ENCODE measurements at places on chromosomes 2 and 18.
A peak's percentile ranks its signal among the peaks of the same experiment; 100 is the strongest.

GRCh38 chr2:64454386-64455332, 697 bp downstream of the LGALSL start:
- no peak for DNase-seq

- no peak for DNase-seq
Measured at GRCh38 chr2:127685410-127686080, 10.2 kb upstream of the LIMS2 start.

DNA sequence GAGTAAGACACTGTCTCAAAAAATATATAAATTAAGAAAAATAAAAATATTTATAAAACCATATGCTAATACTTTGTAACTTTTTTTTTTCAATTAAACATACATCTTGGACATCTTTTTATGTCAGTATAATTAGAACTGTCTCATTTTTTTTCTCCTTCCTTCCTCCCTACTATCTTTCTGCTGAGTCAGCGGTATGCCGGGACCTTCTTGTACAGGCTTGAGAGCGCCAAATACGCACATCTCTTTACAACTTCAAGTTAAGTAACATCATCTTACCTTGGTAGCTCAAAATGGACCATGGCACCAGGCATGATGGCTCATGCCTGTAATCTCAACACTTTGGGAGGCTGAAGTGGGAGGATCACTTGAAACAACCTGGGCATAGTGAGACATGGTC, 153.4 kb downstream of the FAM161A start:
- no peak for DNase-seq

GRCh38 chr2:205688417-205689200, 6.3 kb downstream of the NRP2 start:
- DNase-seq, result no peak

DNA sequence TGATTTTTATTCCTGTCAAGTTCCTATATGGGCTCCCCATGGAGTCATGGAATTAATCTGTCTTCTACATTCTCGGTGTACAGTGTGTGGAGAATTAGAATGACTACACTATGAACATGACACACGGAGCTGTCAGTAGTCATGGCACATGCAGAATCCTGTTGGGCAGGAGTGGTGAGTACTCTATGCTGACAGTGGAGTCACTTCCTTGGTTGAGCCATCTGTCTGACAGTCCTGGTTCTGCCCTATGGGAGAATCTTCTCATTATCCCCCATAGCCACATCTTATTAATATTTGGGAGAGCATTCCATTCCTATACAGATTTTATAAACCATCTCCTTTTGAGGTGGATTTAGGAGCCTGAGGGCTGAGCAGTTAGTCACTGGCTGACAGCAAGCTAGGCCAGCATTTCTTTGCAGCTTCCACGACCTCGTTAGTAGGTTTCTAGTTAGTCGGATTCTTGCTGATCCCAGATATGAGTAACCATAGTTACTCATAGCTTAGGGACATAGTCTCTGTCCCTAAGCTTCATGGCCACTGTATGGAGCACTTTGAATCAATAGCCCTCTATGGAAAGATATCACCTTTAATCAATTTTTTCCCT, 90.6 kb downstream of the MDH1 start:
- DNase-seq, result no peak

- DNase-seq, result peak; percentile 70
Measured at GRCh38 chr2:149050188-149050587, 11.7 kb downstream of the LYPD6B start.

GRCh38 chr2:64632835-64633819, 20.6 kb downstream of the SERTAD2 start:
- no peak for DNase-seq

DNA sequence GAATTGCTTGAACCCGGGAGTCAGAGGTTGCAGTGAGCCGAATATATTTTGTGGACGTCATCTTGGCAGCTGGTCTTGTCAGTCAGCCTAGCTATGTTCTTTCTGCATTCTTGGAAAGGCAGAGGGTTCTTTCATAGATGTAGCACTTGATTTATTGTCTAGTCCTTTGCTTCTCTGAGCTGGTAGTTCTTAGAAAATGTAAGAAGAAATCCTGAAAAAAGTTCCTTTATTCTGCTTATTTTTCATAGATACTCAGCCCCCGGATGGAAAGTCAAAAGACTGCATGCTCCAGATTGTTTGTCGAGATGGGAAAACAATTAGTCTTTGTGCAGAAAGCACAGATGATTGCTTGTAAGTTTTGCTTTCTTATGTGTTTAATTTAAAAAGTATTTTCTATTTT, 21.3 kb downstream of the PLEKHB2 start:
- no peak for DNase-seq

DNA sequence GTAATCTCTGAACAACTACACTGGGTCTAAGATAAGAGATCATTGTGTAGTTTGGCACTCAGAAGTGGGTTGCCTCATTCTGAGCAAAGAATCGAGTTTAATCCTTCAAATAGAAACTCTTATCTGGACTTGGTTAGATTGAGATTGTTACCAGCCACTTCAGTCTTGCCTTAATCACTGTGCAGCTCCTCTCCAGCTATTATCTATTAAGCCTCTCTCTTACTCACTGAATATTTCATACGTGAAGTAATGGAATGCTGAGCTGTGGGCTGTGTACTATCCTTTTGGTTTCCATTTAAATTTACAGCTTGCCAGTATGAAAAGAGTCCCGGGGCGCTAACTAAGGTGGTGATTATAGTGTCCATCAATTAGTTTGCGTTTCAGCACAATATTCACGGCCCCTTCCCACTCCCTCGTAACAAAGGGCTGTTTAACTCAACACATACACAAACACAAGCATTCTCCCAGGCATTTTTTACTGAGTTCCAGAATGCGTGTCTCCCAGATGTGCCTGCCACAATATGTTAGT, 65.7 kb upstream of the NCKAP5 start:
- DNase-seq, result peak; percentile 71
